Esophagus squamous epithelium (tissue), 5 donors: ENCODE measurements at places on chromosomes 4 and X.

DNA sequence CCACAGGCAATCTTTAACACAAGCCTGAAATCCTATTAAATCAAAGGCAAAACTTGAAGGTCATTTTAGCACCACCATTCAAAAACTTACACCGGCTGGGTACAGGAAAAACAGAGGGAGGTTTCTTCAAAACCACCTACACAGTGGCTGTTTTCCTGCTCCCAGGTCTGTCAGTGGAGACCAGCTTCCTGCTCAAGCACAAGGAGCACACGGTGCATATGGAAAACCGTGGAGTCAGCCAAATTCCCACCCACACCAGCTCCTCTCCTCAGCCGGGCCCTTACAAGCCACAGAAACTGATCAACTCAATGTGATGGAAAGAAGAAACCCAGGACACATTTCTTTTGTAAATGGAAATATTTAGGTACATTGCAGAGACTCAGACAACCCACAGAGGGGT, 14.3 kb upstream of the FAM241A start:
- DNase-seq: no peak
- H3K4me3 ChIP-seq: no peak overlapping the region
- H3K27ac ChIP-seq: no peak overlapping the region
- H3K36me3 ChIP-seq: no peaks in the 10 kb centered on the region
- H3K27me3 ChIP-seq: no peaks in the 10 kb centered on the region
- no peaks in the 10 kb centered on the region for H3K4me1 ChIP-seq

- H3K4me3 ChIP-seq: no peak overlapping the region
- H3K27ac ChIP-seq: no peak overlapping the region
- H3K27me3 ChIP-seq: no peaks in the 10 kb centered on the region
- no peaks in the 10 kb centered on the region for H3K36me3 ChIP-seq
- DNase-seq: no peak
These were observed 1932.6 kb upstream of the TENM3 start for GRCh38 chr4:180310616-180311015.

GRCh38 chrX:104351173-104351769, 96.5 kb upstream of the ESX1 start:
- no peaks in the 10 kb centered on the region for H3K27me3 ChIP-seq
- no peak overlapping the region for H3K27ac ChIP-seq
- H3K36me3 ChIP-seq: no peaks in the 10 kb centered on the region
- no peak for DNase-seq
- H3K4me1 ChIP-seq: no peaks in the 10 kb centered on the region
- H3K4me3 ChIP-seq: no peak overlapping the region

- no peaks in the 10 kb centered on the region for H3K27me3 ChIP-seq
- no peak overlapping the region for H3K4me3 ChIP-seq
- DNase-seq: no peak
- no peaks in the 10 kb centered on the region for H3K4me1 ChIP-seq
- H3K36me3 ChIP-seq: no peaks in the 10 kb centered on the region
These were observed 223.1 kb upstream of the DMD start for GRCh38 chrX:33434256-33435092.

- no peak overlapping the region for H3K27ac ChIP-seq
- H3K36me3 ChIP-seq: no peaks in the 10 kb centered on the region
- no peak overlapping the region for H3K4me3 ChIP-seq
- no peaks in the 10 kb centered on the region for H3K27me3 ChIP-seq
- no peaks in the 10 kb centered on the region for H3K4me1 ChIP-seq
- DNase-seq: no peak
These were observed 81.2 kb downstream of the LIMCH1 start for GRCh38 chr4:41619161-41619560.

GRCh38 chrX:6071731-6072130, 156.9 kb downstream of the NLGN4X start:
- no peak for DNase-seq
- H3K27ac ChIP-seq: no peak overlapping the region
- no peaks in the 10 kb centered on the region for H3K36me3 ChIP-seq
- H3K27me3 ChIP-seq: no peaks in the 10 kb centered on the region

GRCh38 chr4:8279321-8280157, 10.0 kb downstream of the HTRA3 start:
- DNase-seq: no peak
- no peaks in the 10 kb centered on the region for H3K27me3 ChIP-seq
- no peak overlapping the region for H3K27ac ChIP-seq
- H3K4me1 ChIP-seq: peaks cover 69% of the 10 kb centered on the region

- no peak overlapping the region for H3K4me3 ChIP-seq
- H3K27me3 ChIP-seq: no peaks in the 10 kb centered on the region
- H3K27ac ChIP-seq: peak overlapping the region; percentile 59
- no peaks in the 10 kb centered on the region for H3K36me3 ChIP-seq
- peaks cover 8% of the 10 kb centered on the region for H3K4me1 ChIP-seq
- no peak for DNase-seq
These were observed 9.2 kb upstream of the MAML3 start for GRCh38 chr4:140163029-140163810.

DNA sequence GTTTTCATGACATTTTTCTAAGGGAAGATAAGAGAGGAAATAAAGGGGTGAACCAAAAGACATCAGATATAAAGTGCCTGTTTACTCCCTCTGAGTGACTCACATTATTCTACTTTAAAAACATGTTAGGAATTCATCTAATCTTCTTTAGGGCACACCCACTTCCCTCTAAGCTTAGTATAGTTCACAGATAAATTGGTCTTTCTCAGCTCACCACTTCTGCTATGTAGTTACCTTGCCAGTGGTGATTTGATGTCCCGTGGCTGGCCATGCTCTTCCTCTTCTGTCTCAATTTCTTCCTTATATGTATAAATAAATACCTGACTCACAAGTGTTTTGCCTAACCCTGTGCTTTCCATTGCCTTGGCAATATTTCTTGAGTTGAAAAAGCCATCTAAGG, 96.8 kb downstream of the PDLIM5 start:
- H3K4me3 ChIP-seq: no peak overlapping the region
- peaks cover 10% of the 10 kb centered on the region for H3K4me1 ChIP-seq
- peak overlapping the region; percentile 72 for H3K27ac ChIP-seq
- H3K36me3 ChIP-seq: peaks cover 5% of the 10 kb centered on the region

DNA sequence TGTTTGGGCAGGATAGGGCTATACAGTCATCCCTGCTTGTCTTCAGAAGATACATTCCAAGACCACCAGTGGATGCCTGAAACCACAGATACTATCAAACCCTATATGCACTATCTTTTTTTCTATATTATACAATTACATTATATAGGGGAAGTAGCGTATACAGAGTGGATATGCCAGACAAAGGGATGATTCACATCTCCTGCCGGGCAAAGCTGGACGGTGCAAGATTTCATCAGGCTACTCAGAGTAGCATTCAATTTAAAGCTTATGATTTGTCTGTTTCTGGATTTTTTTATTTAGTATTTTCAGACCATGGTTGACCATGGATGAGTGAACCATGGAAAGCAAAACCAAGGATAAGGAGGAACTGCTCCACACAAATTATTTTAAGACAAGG, 7.0 kb upstream of the AMTN start:
- peaks cover 7% of the 10 kb centered on the region for H3K27me3 ChIP-seq
- H3K27ac ChIP-seq: no peak overlapping the region
- DNase-seq: no peak

GRCh38 chr4:159464302-159464701, 361.4 kb downstream of the RAPGEF2 start:
- H3K4me1 ChIP-seq: no peaks in the 10 kb centered on the region
- no peak overlapping the region for H3K4me3 ChIP-seq
- no peak overlapping the region for H3K27ac ChIP-seq
- no peaks in the 10 kb centered on the region for H3K27me3 ChIP-seq

DNA sequence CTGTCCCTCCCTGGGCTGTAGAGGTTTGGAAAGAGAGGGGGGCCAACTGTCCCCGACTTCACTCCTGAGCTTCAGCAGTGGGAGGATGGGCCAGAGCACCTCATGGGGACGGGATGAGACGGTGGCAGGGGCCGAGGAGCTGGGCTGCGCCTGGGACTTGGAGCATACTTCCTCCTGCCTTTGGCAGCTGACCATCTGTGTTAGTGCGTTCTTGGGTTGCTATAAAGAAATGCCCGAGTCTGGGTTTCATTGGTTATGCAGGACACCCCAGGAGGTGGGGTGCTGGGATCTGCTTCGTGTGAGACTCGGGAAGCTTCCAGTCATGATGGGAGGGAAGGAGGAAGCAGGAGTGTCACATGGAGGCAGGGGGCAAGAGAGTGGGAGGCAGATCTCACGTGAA, 7.4 kb downstream of the PSAPL1 start:
- H3K4me3 ChIP-seq: no peak overlapping the region
- DNase-seq: no peak
- no peaks in the 10 kb centered on the region for H3K36me3 ChIP-seq
- H3K27me3 ChIP-seq: peaks cover 1% of the 10 kb centered on the region

GRCh38 chrX:118523920-118524319, 28.3 kb downstream of the DOCK11 start:
- no peak overlapping the region for H3K27ac ChIP-seq
- no peaks in the 10 kb centered on the region for H3K36me3 ChIP-seq
- no peak for DNase-seq
- H3K4me1 ChIP-seq: no peaks in the 10 kb centered on the region

DNA sequence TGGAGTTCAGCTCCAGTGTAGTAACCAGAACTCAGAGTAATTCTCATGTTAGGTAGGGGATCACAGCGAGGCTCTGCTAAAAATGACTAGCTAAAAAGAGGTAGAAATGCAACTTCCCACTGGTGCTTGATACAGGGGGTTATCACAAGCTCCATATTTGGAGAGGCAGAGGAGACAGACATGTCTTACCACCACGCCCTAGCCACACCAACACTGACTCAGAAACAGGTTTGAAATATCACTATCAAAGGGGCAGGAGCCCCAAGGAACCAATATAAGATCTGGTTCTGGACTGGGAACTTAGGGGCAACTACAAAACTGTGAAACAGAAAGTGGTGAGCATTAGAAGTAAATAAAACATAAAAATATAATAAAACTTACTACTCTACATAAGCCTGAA, 62.9 kb downstream of the IQCM start:
- H3K4me3 ChIP-seq: no peak overlapping the region

DNA sequence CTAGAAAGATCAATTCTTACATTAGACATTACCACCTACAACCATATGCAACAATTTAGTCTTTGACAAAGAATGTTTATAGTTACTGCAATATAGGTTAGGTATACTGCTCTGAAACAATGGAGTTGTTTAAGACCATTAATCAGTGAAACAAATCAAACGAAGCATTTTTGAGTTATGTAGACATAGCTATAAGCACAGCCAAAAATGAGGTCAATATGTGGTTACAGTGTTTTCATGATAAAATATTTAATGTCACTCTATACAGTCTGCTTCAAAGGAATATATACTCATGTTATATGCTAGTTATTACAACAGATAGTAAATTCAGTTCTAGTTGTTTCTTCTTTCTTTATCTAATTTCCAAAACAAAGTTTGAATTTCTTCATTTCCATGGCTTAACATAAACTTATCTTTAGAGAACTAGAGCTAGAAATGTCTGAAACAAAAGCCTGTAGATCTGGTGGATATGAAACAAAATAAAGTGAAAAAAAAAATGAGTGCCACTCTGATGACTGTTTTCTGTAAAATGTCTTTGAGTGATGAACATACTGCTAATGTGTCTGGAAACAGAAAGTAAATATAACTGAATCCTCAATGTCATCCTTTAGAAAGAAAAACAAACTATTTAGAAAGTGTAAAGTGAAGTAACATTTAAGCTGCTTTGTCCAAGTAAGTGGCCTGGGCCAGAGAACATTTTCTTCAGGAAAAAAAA, 809.0 kb downstream of the FAT4 start:
- no peaks in the 10 kb centered on the region for H3K27me3 ChIP-seq
- H3K4me1 ChIP-seq: no peaks in the 10 kb centered on the region
- no peak overlapping the region for H3K27ac ChIP-seq
- H3K36me3 ChIP-seq: no peaks in the 10 kb centered on the region
- DNase-seq: no peak
- no peak overlapping the region for H3K4me3 ChIP-seq

DNA sequence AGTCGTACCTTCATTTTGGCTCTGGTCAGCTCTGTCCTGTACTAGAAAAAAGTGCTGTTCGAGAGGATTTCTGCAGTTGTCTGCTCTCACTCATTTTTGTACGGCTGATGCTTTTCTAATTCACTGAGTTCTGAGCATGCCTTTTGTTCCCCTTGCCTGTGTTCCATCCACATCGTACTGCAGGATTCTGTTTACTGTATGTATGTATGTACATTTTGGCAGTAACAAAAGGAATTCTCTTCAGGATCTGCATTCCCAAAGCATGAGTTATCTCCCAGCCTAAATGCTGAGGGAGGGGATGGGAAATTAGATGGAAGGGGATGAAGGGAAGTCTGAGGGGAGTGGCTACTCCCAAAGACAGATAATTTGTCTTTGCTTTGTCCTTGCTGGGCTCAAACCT, 87.6 kb downstream of the GBA3 start:
- H3K36me3 ChIP-seq: no peaks in the 10 kb centered on the region
- no peaks in the 10 kb centered on the region for H3K27me3 ChIP-seq
- H3K4me3 ChIP-seq: no peak overlapping the region
- DNase-seq: no peak
- no peak overlapping the region for H3K27ac ChIP-seq

GRCh38 chr4:74013264-74013663, 14.8 kb upstream of the CXCL5 start:
- H3K4me1 ChIP-seq: no peaks in the 10 kb centered on the region
- no peak overlapping the region for H3K27ac ChIP-seq

- H3K36me3 ChIP-seq: no peaks in the 10 kb centered on the region
- no peak overlapping the region for H3K4me3 ChIP-seq
- H3K27me3 ChIP-seq: no peaks in the 10 kb centered on the region
- H3K27ac ChIP-seq: no peak overlapping the region
These were observed 3.1 kb downstream of the PI4K2B start for GRCh38 chr4:25236971-25237370.

DNA sequence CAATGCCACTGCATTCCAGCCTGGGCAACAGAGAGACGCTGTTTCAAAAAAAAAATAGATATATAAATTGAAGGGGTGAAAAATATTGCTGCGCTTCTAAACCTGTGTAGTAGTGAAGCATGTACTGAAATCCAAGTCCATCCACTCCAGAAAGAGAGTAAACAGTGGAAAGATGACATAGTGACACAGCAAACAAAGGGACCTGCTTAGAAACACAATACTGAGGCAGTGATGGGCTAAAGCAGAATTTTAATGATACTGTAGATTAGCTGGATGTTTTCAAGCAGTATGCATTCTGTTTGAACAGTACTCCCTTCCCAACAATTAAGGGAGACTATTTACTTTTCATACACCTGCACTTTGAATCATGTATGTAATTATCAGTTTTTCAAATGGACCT, 42.5 kb downstream of the TFDP3 start:
- no peaks in the 10 kb centered on the region for H3K27me3 ChIP-seq
- H3K4me3 ChIP-seq: no peak overlapping the region
- no peaks in the 10 kb centered on the region for H3K36me3 ChIP-seq
- DNase-seq: no peak
- H3K4me1 ChIP-seq: no peaks in the 10 kb centered on the region

- no peaks in the 10 kb centered on the region for H3K36me3 ChIP-seq
- no peak overlapping the region for H3K27ac ChIP-seq
- no peaks in the 10 kb centered on the region for H3K4me1 ChIP-seq
- H3K4me3 ChIP-seq: no peak overlapping the region
- DNase-seq: no peak
These were observed 220.1 kb downstream of the DHX15 start for GRCh38 chr4:24364249-24364648.
